ENCODE measurements at places on chromosomes 5 and 9.

GRCh38 chr5:43840424-43841125, 237.6 kb downstream of the NNT start:
- DNase-seq = no peak

GRCh38 chr9:113467183-113467582, 3.7 kb downstream of the RGS3 start:
- no peak for DNase-seq

DNA sequence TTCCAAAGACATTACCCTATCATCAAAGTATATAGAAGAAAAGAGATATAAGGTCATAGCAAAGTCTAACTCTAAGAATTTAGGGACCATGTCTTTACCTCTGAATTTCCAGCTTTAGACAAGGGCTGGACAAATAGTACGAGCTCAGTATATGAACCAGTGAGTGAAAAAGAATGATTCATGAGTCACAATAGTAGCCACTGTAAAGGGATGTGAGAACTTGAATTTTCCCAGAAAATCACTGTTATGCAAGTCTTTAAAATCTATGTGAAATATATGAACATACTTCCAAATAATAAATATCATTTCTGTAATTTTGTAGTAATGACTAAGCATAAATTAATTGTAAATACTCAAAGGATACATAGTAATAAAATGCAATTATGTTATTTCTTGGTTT, 305.9 kb upstream of the PRR16 start:
- DNase-seq = no peak

GRCh38 chr9:6938447-6938846, 180.7 kb downstream of the KDM4C start:
- no peak for DNase-seq

DNA sequence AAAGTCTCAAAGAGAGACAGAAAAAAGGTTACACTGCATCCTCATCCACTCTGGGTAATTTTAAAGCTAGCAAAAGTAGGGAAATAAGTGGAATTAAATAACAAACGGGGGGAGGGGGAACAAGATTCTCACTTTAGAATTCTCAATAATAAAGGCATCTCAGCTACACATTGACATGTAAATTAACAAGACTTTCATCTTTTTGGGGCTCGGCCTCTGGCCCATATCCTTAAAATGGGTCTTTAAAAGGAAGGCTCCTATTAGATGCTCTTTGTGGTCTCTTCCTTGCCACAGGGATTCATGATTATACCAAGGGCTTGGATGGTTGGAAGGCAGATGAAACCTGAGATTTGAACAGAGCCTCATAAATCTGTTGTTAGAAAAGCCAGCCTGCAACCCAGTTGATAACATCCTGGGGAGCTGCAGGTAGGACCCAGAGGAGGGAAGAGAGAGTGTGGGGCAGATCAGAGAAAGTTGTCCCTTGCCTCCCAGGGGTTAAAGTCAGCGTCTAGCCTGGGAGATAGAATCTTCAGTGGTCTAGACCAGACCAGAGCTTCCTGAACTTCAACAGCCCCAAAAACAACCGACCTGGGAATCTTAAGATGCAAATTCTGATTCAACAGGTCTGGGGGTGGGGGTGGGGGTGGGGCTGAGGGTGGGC, 135.9 kb downstream of the GCNT1 start:
- DNase-seq = no peak

DNA sequence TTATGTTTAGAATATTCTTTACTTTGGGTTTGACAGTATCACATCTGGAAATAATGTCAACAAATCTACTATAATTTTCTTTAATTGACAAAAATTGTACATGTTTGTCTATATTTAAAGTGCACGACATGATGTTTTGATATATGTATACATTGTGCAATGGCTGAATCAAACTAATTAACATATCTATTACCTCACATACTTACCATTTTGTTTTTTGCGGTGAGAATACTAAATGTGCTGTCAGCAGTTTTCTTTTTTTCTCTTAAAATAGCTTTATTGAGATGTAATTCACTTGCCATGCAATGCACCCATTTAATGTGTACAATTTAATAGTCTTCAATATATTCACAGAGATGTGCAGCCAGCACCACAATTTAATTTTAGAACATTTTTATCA, 10.6 kb upstream of the C6 start:
- no peak for DNase-seq

DNA sequence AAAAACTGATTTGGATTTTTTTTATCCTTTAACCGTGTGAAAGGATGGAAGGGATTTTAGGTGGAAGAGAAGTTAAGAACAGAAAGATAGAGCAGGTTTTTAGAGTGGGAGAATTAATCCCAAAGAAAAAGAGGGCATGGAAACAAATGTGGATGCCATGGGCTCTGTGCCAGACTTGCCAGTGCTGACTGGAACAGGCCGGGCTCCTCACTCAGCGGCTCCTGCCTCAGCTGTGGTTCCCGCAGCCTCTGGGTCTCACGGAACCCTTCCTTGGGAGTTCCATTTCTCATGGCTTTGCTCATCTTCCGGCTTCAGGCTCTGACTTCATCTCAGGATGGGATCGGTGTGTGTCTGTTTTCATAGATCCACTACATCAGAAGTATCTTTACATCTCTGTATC, 30.4 kb upstream of the SLC2A8 start:
- no peak for DNase-seq

GRCh38 chr9:114003351-114003750, 74.7 kb downstream of the AMBP start:
- DNase-seq = no peak

DNA sequence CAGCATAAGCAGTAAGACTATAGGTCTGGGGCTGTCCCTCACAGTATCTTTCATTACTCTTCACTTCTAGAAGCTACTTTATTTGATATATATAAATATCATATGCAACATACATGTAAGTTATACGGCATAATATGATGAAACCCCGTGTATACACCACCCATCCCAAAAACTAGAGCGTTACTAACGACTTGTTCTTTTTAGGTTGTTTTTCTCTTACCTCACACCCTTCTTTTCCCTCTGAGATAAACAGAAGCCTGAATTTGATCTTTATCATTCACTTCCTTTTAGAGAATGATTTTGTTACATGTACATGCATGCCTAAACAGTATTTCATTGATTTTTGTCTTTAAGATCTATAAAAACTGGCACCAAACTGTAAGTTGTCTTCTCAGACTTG, 3.7 kb downstream of the TRMO start:
- DNase-seq = no peak

DNA sequence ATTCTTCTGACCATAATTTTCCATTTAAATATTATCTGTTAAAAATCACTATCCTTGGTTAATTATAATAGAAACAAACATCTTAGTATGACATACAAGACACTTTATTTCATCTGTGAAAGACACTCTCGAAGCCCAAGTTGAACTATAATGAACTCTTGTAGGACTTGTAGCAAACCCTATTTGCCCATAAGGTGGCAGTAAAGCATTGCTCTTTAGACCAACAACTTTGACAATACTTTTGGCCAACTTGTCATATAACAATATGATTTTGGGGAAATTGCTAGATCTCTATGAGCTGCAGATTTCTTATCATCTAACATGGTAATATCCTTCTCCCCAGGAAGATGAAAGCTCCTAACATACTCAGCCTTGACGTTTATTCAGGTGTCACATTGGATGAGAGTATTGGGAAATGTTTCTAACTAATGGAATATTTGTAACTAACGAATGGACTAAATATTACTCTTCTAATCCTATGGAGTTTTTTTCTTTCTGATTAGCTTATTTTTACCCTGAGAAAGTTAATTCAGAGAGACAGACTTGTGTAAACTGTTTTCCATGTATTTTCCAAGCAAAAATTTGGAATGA, 11.0 kb downstream of the SPINK14 start:
- DNase-seq = no peak

DNA sequence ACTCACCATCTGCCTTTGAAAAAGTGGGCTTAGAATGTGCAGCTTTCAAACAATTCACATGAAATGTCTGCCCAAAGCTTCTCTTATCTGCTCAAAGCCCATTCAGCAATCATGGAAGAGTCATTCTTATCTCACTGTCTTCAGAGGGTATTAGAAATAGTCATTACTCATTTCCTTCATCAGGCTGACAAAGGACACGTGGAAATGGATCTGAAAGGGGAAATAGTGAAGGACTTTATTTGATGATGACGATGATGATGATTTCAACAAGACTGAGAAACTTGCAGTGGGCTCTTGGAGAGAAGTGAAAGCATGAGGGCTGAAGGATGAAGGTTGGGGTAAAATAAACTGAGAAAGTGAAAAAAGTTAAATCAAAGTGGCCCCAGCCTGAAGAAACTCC, 194.3 kb downstream of the SMARCA2 start:
- DNase-seq = no peak

DNA sequence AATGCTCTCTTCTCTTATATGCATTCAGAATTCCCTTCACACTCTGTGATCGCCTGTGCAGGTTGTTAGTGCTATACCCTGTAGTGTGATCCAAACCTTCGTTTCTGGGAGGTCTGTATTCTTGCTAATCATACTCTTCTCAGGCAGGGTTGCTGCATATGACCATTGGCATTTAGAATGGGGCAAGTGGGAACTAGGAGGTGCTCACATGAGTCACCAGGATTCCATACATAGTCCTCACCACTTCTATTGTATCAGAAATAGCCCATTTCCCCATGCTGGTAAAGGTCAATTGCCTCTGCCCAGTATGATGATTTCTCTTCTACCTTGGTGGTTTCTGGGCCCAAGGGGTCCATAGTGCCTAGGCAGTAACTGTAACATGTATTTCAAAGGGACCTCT, 443.5 kb upstream of the CDH6 start:
- no peak for DNase-seq

- DNase-seq = no peak
These were observed 35.5 kb upstream of the B4GALT1 start for GRCh38 chr9:33202552-33203201.

DNA sequence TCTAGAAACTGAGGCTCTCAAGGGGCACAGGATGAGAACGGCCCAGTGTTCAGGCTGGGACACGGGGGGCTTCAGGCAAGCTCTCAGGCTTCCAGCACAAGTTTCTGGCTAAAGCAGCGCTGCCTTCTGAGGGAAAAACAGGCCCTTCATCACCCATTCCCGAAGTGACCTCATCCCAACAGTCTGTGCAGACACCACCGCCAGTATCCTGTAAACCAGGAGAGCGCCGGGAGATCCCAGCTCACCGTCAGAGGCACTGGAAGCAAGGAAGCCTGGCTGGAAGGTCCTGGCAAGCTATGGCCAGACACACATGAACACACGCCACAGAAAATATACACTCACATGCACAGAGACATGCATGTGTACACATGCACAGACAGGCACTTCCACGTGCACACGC, 8.8 kb downstream of the SLC12A7 start:
- DNase-seq = no peak

DNA sequence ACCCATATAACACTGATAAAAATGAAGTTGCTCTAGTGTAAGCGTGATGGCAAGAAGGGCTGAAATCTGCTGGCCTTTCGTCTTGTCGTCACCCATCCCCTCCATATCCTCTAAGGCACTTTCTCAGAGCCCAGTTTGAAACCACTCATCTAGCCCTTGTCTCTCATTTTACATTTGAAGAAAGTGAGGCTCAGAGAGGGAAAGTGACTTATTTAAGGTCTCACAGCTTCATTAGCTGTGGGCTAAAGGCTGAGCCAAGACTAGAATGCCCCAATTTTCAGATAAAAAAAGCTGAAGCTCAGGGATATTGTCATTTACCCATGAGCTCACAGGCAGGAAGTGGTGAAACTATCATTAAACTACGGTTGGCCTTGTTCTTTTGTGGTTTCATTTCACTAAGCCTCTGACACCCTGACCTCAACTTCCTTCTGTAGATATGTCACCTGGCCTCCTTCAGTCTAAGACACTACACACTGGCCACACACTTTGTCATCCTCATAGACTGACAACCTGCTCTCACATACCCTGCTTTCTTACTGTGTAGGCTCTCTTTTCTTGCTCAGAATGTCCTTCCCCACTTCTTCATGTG, 176.7 kb upstream of the DMAC1 start:
- no peak for DNase-seq

DNA sequence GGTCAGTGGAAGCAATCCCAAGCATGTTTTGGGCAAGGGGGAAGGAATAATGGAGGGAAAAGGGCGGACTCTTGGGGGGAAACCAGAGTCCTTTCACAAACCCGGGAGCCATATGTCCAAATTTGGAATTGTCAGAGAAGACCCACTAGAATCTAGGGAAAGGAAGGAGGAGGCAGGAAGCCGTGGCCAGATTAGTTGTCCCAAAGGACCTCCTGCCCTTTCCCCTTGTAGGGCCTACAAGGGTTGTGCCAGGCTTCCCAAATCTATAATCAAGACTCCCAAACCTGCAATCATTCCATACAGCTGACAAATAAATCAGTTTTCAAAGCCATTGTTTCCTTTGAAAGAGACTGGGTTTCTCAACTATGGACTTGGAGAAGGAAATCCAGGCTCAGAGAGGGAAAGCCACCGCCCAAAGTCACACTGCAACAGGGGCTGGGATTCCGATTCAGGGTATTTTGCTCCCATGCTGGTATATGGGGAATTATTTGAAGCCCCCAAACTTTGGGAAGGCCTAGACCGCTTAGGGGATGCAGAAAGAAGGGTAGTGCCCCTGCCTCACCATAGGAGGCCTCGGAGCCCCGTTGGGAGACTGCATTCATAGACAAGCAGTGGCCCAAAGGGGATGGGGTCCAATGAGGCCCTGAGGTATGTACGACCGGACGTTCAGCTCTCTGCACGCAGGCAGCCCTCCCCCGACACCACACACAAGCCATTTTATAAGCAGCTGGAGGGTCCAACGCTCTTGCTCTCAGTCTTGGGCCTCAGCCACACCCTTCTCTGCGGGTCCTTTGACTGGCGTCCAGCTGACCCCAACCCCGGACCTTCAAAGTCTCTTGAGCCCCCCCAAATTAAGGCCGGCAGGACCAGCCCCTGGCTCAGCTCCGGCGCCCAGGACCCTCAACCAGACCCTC, 815 bp downstream of the ANXA6 start:
- no peak for DNase-seq

- no peak for DNase-seq
These were observed 2.8 kb downstream of the MGAT4B start for GRCh38 chr5:179803651-179804554.

DNA sequence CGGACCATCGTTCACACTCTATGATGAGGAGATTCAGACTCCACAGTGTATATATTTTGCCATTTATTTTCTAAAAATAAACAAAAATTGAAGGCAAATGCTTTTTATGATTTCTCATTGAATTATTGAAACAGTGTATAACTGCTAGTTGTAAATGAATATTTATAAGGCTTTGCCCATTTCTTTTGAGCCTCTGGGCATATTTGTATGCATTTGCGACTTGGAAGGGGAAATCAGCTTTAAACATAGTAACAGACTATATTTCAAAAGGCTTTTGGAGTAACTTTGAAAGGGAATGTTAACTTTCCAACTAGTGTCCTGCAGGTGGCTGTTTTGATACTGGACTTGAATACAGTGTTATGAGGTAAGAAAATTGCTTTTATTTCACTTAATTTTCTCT, 26.0 kb downstream of the MRPL22 start:
- DNase-seq = no peak

DNA sequence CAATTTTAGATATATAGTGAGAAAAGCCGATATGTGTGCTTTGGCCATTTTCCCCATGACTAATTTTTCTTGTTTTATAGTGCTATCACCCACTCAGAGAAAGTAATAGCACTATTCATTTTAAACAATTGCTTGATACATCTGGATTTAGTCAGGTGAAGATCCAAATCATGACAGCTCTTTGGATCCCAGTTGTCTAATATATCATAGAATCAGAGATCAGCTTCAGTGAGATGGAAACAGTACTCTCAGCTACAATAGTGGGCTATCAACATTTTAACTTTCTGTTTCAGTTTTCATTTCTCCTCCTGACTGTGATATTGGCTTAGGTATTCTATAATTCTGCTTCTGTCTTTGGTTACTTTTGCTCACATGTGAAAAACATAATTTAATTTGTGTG, 38.7 kb downstream of the VCAN start:
- no peak for DNase-seq

- DNase-seq = no peak
These were observed 11.1 kb upstream of the RXRA start for GRCh38 chr9:134314950-134315715.

Measured in SHP77 treated with DMSO at 0.1 percent for 48 hours (cell line).